Caco-2 (cell line): ENCODE measurements at places on chromosomes 1 and 21.

GRCh38 chr1:15656464-15656863 lies 27.7 kb upstream of the PLEKHM2 start:
- H3K36me3 ChIP-seq = peaks cover 6% of the 10 kb centered on the region
- H3K4me1 ChIP-seq = no peaks in the 10 kb centered on the region
- H3K4me3 ChIP-seq = no peak overlapping the region
- DNase-seq = no peak

GRCh38 chr1:228748029-228748428 lies 12.8 kb downstream of the RHOU start:
- H3K27me3 ChIP-seq = no peaks in the 10 kb centered on the region
- H3K4me3 ChIP-seq = no peak overlapping the region
- 0 out of 2 replicates have a peak, but pooled peaks cover 1% of the 10 kb centered on the region for H3K36me3 ChIP-seq
- peaks cover 20% of the 10 kb centered on the region for H3K4me1 ChIP-seq
- no peak for DNase-seq

DNA sequence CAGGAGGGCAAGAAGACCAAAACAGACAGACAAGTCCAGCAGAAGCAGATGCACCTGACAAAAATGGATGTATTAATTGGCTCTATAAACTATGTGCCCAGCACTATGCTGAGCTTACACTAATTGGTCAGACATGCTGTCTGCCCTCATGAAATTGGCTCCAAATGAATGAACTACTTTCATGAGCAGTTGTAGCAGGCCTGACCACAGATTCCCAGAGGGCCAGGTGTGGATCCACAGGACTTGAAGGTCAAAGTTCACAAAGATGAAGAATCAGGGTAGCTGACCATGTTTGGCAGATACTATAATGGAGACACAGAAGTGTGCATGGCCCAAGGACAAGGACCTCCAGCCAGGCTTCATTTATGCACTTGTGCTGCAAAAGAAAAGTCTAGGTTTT lies 14.5 kb downstream of the SLAMF7 start:
- H3K4me3 ChIP-seq = no peak overlapping the region
- H3K27ac ChIP-seq = no peak overlapping the region
- H3K36me3 ChIP-seq = no peaks in the 10 kb centered on the region
- no peaks in the 10 kb centered on the region for H3K27me3 ChIP-seq
- H3K4me1 ChIP-seq = no peaks in the 10 kb centered on the region

- no peaks in the 10 kb centered on the region for H3K36me3 ChIP-seq
- no peak overlapping the region for H3K4me3 ChIP-seq
- no peak for DNase-seq
- no peaks in the 10 kb centered on the region; the same call in 1 of the 2 replicates for H3K27me3 ChIP-seq
- H3K27ac ChIP-seq = no peak overlapping the region
These were observed 21.2 kb downstream of the NFASC start for GRCh38 chr1:204891860-204892259.

GRCh38 chr1:154896771-154897286 lies 26.7 kb upstream of the KCNN3 start:
- no peaks in the 10 kb centered on the region for H3K27me3 ChIP-seq
- H3K4me3 ChIP-seq = no peak overlapping the region
- H3K4me1 ChIP-seq = no peaks in the 10 kb centered on the region
- H3K36me3 ChIP-seq = no peaks in the 10 kb centered on the region
- no peak for DNase-seq
- H3K27ac ChIP-seq = no peak overlapping the region

DNA sequence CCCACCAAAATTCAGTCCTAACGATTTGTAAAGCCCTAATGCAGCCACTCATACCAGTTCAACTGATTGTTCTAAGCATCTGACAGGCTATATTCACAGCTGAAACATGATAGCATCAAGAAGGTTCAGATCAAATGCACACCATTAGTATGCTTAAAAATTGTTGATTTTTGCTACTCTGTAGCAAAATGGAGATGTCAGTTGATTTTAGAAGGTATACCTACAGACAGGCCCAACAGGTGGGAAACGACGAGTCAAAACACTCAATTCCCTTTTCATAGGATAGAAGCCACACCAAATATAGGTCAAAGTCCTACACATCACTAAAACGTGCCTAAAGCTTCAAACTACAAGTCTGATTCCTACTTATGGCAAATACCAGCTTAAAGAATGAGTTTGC lies 6.7 kb downstream of the SFPQ start:
- H3K27me3 ChIP-seq = no peaks in the 10 kb centered on the region
- no peak overlapping the region for H3K27ac ChIP-seq

DNA sequence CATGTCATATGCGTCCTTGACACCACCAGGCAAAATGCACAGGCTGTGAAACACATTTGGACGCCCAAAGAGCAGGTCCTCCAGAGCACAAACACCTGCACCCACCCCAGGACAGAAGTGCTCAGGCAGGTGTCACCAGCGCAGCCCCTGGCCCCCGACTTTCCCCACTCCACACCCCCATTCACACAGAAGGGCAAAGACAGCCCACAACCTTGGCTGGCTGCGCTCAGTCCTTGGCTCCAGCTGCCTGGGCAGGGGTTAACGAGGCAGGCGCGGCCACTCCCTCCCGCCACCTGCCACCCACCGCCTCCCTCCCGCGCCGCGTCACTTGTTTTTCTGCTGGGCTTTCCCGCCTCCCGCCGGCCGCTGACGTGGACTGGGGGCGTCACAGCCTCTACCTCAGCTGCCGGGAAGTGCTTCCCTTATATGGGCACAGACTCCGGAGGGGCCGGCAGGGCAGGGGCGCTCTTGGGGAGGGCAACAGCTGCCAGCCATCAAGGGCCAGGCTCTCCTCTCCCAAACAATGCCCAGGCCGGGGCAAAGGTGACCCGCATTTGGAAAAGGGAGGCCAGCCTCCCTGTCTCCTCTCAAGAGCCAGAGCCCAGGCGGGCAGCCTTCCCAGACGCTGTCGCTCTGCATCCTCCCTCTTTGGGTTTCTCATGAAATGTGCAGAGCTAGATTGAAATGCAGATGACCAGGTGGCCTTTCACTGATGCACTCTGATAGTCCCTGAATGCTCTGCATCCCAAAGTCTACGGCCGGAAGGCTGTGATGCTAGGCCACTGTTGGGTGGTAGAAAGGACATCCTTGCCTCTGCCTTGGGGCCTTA lies 14.8 kb upstream of the BTG2 start:
- H3K4me3 ChIP-seq = peak overlapping the region; percentile 32
- no peaks in the 10 kb centered on the region for H3K27me3 ChIP-seq

DNA sequence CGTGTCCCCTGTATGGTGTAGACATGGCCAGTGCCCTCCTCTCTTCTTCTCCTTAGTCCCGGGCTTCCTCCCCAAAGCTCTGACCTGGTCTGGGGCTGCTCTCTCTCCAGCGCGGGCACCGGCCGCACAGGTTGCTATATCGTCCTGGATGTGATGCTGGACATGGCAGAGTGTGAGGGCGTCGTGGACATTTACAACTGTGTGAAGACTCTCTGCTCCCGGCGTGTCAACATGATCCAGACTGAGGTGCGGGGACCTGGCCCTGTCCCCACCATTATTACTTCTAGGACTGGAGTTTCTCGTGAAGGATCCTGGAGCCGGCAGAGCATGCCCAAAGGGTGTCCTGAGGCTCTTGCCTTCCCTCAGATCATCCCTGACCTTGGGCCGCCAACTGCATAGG lies 78.9 kb downstream of the PTPRU start:
- no peaks in the 10 kb centered on the region for H3K36me3 ChIP-seq
- no peaks in the 10 kb centered on the region for H3K4me1 ChIP-seq
- H3K4me3 ChIP-seq = no peak overlapping the region
- no peak for DNase-seq
- H3K27ac ChIP-seq = no peak overlapping the region
- no peaks in the 10 kb centered on the region for H3K27me3 ChIP-seq

DNA sequence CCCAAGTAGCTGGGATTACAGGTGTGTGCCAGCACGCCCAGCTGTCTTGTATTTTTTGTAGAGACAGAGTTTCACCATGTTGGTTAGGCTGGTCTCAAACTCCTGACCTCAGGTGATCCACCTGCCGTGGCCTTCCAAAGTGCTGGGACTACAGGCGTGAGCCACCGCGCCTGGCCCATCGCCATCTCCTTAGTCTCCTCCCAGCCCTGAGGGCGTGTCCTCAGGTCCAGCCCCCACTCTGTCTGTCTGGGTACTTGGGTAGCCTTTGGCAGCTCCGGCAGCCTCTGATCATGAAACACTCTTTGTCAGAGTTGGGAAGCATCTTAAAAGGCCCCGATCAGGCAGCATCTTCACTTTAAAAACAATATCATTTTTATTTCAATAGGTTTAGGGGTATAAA lies 90.3 kb upstream of the DISP3 start:
- DNase-seq = no peak
- no peaks in the 10 kb centered on the region for H3K36me3 ChIP-seq
- H3K4me3 ChIP-seq = no peak overlapping the region
- H3K4me1 ChIP-seq = no peaks in the 10 kb centered on the region
- H3K27ac ChIP-seq = no peak overlapping the region

DNA sequence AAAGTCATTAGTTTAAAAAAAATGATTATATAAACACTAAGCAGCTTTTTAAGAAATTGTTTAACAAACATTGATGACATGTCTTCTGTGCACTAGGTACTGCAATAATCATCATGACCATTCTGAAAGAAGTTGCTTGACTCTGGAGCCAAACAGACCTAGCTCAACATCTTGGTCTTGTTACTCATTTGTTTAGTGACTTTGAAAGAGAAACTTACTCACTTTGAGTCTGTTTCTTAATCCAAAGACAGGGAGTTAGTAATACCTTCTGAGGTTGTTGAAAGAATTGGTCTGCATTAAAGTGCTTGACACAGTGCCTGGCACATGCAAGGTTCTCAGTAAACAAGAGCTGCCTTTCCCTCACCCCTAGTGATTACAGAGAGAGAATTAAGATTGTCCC lies 84.4 kb downstream of the SGIP1 start:
- DNase-seq = no peak
- no peak overlapping the region for H3K27ac ChIP-seq
- no peak overlapping the region for H3K4me3 ChIP-seq
